ENCODE measurements at places on chromosomes 16 and 17.

DNA sequence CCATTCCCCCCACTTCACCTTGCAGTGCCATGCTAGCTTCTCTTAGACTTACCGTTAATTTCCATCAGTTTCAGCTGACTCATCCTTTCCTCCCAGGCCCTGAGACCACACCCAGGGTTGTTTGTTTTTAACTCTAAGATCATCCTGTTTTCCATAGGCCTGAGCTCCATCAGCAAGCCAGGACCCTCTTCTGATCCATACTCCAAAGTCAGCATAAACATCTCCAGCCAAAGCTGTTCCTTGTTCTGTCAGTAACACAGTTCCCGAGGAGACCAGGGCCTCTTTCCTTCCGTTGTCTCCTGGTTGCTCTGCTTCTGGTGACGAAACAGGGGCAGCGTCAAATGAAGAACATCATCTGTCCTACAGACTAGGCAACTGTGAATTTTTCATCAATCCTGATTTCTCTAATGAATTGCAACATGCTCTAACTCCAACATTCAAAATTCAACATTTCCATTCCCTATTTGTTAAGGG is 83.8 kb upstream of the HNF1B start:
- no peak for DNase-seq

DNA sequence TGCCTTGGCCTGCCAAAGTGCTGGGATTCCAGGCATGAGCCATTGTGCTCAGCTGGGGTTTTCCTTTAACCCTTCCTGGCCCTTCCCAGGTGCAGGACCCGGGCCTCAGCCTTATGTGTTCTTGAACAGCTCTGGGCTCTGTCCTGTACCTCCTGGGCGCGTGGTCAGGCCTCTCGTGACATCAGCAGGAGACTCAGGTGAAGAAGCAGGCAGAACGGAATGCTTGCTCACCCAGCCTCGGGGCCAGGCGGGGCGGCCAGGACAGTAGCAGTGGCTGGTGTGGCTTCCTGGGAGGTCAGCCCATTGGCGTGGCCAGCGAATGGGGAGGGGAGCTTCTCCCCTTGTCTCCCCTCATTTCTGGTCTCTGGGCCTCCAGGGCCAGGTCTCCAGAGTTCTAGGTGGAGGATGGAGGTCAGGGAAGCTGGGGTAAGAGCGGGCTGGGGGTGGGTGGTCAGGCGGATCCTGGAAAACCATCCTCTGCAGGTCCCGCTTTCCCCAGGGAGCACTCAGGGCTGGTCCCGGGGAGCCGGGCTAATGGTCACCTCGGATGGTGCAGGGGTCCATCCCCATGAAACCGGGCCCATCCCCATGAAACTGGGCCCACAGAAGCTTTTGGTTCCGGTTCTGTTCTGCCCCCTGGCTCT is 281.5 kb downstream of the SEC14L1 start:
- no peak for DNase-seq

GRCh38 chr17:65898651-65899050 is 293.3 kb downstream of the CEP112 start:
- DNase-seq = no peak

DNA sequence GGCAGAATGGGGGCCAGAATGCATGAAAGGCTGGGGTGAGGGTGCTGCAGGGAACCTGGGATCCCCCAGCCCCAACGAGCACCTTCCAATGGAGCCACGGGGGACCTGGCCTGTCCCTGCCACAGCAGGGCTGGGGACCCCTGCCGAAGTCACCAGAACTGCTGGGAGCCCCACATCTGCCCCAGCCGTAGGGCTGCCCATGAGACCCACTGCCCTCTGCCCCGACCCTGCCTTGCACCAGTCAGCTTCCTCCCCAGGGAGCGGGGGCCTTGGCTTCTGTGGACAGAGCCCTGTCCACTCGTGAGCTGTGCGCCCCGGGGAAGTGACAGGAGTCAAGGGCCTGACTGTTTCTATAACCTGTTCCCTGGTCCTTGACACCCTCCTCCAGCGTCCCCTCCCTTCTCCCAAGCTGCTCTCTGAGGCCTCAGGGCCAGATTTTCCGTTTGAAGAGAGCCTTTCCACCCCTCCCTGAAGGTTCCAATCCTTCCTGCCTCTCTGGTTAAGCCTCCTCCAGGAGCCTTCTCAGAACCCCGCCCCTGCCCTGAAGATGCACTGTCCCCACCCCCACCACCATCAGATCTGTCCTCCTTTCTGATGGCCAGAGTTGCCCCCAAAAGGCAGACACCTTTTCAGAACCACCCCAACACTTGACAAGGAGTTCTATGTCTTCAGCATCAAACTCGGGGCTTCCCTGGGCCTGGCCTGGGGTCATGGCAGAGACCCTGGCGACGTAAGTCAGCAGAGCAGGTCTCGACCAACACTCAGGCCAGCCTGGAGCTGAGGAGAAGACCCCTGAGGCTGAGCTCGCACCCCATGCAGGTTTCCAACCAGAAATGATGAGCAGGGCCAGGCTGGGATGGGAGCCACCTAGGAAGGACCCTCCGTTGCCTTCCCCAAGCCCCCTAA is 10.7 kb upstream of the PRR29 start:
- DNase-seq = no peak

- no peak for DNase-seq
Observed at GRCh38 chr16:15487336-15488284, 53.2 kb downstream of the BMERB1 start.

- no peak for DNase-seq
Observed at GRCh38 chr17:7747635-7748071, 30.1 kb downstream of the DNAH2 start.

DNA sequence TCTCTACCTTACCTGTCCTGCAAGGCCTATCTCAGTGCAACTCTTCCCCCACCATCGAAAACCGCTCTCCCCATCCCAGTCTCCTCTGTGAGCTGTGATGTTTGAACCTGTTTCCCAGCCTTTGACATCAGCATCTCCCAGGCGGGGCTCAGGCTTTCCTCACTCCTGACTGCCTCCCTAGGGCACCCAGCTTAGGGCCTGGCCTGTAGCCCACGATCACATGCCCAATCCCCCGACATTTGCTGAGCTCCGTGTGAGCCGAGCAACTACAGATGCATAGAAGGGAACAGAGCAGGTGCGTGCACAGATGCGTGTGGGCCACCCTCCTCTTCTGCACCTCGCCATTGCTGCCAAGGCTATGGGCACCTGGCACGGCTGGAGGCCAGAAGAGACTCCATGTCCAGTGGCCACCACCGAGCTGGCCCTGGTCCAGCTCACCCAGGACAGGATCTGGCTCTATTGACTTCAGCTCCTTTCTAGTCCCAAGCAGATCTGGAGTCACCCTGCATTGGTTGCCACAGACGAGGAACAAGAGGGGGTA is 35.5 kb upstream of the CMIP start:
- DNase-seq = no peak

DNA sequence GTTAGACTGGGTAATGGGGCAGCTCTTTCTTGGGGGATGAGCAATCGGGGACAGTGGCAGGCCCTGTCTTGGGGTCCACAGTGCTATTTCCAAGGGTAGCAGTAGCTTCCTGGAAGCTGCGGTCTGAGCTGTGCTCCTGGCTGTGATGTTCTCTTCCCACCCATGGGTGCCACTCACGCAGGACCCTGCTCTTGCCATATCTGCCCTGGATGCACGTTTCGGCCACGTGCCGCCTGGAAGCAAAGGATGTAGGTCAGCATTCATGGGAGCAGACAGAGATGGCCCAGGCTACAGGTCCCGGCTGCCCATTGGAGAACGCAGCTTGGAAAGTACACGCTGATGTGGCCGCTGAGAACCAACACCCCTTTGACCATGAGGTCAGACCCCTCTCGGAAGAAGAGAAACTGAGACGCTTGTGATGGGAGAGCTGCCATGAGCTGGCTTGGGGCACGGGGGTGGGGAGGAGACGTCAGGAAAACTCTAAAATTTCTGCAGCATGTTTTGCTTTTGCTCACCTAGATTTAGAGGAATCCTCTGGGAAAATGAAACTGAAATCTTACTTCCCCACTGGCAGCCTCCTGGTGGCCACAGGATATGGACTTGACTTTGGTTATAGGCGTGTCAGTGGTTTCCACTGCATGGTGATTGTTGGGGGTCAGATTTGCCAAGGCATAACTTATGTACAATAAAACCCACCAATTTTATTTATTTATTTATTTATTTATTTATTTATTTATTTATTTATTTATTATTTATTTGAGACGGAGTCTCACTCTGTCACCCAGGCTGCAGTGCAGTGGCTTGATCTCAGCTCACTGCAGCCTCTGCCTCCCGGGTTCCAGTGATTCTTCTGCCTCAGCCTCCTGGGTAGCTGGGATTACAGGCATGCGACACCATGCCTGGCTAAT is 36.2 kb upstream of the IRF8 start:
- DNase-seq = no peak

GRCh38 chr16:56716761-56717160 is 13.2 kb upstream of the NUP93 start:
- no peak for DNase-seq

GRCh38 chr16:49862694-49863093 is 6.8 kb upstream of the ZNF423 start:
- no peak for DNase-seq

- DNase-seq = no peak
Observed at GRCh38 chr17:55347341-55347740, 74.3 kb downstream of the MMD start.

GRCh38 chr17:13864521-13864920 is 204.8 kb upstream of the COX10 start:
- DNase-seq = no peak

- no peak for DNase-seq
Observed at GRCh38 chr17:62986549-62986948, 20.5 kb downstream of the TANC2 start.

DNA sequence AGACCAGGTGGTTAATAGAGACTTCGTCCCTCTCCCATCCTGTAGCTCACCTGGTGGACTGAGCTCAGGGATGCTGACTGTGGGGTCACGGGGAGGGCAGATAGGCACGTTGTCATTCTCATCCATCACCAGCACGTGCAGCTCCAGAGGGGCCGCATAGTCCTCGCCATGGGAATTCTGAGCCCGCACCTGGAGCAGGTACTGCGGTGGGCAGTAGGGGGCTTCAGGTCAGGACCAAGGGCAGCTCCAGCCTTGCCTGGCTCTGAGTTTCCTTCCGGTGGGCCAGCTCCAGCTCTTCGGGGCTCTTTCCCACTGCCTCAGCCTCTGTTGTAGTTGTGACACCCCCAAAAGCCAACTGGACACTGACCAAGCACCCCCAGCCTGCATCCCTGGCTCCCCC is 5.6 kb downstream of the CDH16 start:
- DNase-seq = no peak

- DNase-seq = no peak
Observed at GRCh38 chr16:58338205-58338604, 43.4 kb upstream of the PRSS54 start.

DNA sequence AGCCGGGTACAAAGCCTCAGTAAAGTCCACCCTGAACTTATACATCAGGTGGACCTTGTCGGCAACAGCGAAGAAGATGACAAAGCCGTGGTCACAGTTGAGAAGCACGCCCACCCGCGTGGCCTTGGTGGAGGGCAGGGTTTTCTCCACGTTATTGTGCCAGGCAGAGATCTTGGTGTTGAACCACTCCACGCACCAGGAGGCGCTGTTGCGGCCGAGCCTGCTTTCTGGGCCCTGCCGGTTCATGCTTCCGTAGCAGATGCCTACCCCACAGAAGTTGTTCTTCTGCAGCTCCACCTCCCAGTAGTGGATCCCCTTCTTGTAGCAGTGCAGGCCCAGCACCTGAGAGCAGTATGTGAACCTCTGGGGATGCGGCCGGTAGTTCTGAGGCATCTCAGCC is 22.1 kb downstream of the TRIM25 start:
- DNase-seq = no peak

GRCh38 chr17:74937064-74938051 is 1.7 kb downstream of the OTOP3 start:
- DNase-seq = no peak

- no peak for DNase-seq
Observed at GRCh38 chr17:75691801-75692626, 24.9 kb downstream of the SAP30BP start.

- no peak for DNase-seq
Observed at GRCh38 chr16:25689137-25689836, 2.5 kb upstream of the HS3ST4 start.

DNA sequence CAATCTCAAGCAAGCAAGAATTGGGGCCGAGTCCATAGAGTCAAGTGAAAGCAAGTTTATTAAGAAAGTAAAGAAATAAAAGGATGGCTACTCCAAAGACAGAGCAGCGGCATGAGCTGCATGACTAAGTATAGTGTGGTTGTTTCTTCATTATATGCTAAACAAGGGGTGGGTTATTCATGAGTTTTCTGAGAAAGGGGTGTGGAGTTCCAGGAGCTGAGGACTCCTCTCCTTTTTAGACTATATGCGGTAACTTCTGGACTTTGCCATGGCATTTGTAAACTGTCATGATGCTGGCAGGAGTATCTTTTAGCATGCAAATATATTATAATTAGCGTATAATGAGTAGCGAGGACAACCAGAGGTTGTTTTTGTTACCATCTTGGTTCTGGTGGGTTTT is 819.9 kb downstream of the KCNJ2 start:
- DNase-seq = no peak

GRCh38 chr16:86012221-86012620 is 113.3 kb downstream of the IRF8 start:
- DNase-seq = no peak

- DNase-seq = no peak
Observed at GRCh38 chr17:68570526-68570925, 30.6 kb downstream of the FAM20A start.

- DNase-seq = no peak
Observed at GRCh38 chr16:49409121-49409520, 35.5 kb downstream of the C16orf78 start.

DNA sequence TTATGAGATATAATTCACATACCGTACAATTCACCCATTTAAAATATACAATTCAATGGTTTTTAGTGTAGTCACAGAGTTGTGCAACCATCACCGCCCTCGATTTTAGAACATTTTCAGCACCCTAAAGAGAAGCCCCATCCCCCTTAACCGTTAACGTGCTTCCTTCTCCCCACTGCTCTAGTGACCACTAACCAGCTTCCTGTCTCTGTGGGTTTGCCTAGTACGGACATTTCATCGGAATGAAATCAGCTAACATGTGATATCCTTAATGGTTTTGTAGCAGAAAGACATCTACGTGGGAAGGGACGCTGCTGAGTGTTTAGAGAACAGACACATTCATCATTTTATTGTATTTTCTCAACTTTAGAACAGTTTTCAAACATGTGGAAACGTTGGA is 80.8 kb upstream of the HSBP1 start:
- DNase-seq = no peak

- no peak for DNase-seq
Observed at GRCh38 chr16:84390131-84390785, 21.9 kb downstream of the ATP2C2 start.

GRCh38 chr16:54519161-54519695 is 232.6 kb upstream of the IRX3 start:
- DNase-seq = no peak

DNA sequence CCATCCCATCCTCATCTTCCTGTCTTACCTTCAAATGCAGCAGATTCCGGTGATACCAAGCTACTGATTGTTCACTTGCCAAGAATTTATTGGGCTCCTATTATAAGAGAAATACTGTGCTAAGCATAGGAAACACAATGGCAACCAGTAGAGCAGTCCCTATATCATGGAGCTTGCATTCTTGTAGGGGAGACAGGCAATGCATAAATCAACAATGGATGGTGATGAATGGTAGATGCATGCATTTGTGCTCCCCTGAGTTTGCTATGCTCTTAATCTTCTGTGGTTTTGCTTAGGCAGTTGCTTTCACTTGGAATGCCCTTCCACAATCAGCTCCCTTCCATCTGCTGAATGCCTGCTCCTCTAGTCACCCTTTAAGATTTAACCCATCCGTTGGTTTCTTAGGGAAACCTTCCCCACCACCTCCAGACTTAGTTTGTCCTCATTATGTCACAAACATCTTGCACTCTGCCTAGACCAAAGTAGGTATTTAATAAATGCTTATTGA is 200.2 kb upstream of the TOX3 start:
- DNase-seq = no peak
